Cardiac muscle cell (in vitro differentiated cells and primary cell): ENCODE measurements at places on chromosomes 1 and 21. TPM values are rescaled to one million over a fixed set of nuclear protein-coding genes. Genes with fewer than 3 reads are reported as not detected.

- no peak for DNase-seq
These were observed 155.3 kb downstream of the MAGI3 start for GRCh38 chr1:113545626-113546025.

GRCh38 chr21:43694437-43695079 is 24.4 kb upstream of the PDXK start:
- no peak for DNase-seq

DNA sequence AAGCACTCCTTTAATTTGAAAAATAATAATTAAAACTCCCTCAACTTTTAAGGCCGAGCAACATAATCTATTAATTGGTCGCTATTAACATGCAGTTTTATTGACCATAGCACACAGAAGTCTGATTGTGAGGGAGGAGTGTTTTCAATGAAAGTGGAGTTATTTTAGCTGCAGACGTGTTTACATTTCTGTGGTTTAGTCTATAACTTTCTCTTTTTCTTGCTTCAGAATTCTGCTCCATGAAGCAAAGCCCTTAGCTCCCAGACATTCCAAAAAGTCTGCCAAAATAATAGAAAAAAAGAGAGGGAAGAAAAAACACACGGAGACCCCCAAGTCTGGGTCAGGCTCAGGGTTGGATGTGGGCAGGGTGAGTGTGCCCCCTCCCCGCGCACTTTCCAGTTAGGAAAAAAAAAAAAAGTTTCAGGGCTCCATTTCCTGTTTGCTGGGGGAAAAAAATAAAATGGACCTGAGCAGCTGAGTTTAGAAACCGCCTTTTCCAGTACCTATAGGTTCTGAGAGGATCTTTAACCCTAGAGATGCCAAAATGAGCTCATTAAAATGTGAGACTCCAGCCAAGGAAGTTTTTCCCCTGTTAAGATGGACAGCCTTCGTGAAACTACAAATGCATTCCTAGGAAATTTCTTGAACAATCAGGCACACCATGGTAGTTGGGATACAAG is 143.7 kb upstream of the ETS2 start:
- DNase-seq, result no peak

DNA sequence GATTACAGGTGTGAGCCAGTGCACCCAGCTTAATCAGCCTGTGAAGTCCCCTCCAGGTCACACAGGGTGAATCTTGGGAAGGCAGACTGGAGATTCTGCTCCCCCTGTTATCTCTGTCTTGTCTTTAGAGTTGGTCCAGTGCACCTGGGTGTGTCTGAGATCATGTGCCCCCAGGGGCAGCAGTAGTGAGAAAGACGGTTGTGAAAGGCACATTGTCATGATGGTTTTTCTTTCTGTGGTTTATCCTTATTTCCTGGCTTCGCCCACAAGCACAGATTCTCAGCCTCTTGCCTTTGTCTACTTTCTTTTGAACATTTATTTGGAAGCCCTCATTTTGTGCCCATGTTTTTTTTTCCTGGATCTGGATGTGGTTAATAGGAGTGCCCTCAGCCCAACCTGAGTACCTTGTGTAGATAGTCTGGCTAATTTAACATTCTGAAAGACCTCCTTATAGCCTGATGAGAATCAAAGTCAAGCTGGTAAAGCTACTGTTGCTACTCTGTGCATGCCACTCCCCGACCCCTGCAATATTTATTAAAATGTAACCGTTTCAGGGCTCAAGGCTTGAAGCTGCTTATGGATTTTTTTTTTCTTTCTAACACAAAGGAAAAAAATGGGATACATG is 23.7 kb downstream of the UCK2 start:
- DNase-seq, result no peak

GJA4 gene
- polyA plus RNA-seq, result 0.86 TPM in 1 of 2 replicates, not detected in the other
